ENCODE measurements at places on chromosomes 4 and X.

DNA sequence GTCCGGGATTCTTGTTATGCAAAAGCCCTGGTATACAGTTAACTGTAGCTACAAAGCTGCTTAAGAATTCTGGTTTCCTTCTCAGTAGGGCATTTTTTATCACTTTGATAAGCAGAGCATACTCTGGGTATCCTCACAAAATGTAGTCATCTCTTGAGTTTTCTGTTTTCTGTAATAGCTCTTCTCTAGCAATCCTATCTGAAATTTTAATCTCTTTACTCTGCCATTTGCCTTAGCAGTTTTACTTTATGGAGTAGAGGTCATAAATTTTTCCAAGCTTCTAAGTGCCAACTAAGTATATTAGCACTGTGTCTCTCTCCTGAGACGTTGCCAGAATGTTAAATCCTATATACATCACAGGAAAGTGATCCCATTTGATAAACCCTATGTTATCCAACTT, 28.0 kb upstream of the BANK1 start:
- DNase-seq = no peak

DNA sequence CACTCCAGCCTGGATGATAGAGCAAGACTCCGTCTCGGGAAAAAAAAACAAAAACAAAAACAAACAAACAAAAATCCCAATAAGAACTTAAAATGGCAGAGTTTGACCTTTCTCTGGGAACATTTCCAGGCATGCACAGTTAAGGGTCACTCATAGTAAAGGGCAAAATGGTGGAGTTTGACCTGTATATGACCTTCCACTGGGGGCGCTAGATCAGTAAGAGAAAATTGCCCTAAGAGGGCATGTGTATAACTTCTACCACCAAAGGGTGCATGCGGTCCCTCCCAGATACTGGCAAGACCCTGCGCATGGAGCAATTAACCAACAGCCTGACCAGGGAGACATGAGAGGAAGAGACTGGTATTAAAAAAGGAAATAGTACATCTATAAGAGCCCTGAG, 177.2 kb downstream of the MOSPD2 start:
- no peak for DNase-seq

- no peak for DNase-seq
These were observed 74.2 kb downstream of the LIMCH1 start for GRCh38 chr4:41611881-41612871.

GRCh38 chr4:111234939-111235338, 612.1 kb upstream of the PITX2 start:
- no peak for DNase-seq

- DNase-seq = no peak
These were observed 412.1 kb downstream of the ADAM29 start for GRCh38 chr4:175330236-175330635.

GRCh38 chr4:127558489-127559407, 74.0 kb upstream of the INTU start:
- no peak for DNase-seq

GRCh38 chrX:102684772-102685520, 27.3 kb upstream of the GPRASP2 start:
- DNase-seq = no peak

DNA sequence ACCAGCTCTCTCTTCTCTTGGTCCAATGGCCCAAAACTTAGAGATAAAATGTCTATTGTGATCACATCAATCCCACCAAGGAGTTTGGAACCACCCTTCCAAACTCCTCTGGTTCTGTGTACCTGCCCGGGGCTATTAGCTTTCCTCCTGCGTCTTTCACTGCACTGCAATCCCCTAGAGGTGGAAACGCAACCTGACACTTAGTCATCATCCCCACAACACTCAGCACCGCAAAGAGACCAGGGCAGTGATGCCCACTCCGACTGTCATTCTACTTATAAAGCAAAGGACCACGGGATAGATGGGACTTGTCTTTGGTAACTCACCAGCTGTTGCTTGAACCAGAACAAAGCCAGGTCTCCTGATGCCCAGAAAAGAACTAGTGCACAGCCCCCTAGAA, 22.0 kb downstream of the AFAP1 start:
- DNase-seq = no peak

DNA sequence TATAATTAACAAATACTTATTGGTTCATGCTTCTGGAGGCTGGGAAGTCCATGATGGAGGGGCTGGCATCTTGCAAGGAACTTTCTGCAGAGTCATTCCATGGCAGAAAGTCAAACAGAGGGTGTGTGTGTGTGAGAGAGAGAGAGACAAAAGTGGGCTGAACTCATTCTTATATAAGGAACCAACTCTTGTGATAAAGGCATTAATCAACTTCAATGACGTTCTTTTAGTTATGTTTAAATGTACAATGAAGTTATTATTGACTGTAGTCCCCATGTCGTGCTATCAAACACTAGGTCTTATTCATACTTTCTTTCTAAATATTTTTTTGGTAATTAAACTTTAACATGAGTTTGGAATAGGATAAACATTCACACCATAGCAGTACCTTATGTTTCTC, 1408.8 kb downstream of the STIM2 start:
- DNase-seq = no peak

- no peak for DNase-seq
These were observed 136.8 kb upstream of the SLC4A4 start for GRCh38 chr4:71201817-71202576.

DNA sequence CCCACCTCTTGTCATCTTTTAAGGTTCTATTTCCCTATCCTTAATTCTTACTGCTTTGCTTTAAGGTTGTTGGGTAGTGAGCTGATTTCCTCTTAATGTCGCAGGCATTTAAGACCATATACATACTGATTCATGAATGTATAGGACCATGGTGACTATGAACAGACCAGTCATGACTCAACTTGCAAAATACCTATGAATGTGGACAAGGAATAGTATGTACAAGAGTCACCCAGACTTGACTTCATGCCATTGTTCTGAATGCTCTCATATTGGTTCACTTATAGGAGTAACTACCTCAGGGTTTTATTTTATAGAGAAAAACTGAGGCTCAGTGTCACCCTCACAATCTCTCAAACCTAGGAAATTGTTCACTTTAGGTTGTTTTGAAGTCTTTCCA, 44.3 kb downstream of the CCNG2 start:
- no peak for DNase-seq

GRCh38 chrX:9816084-9816700, 30.0 kb downstream of the SHROOM2 start:
- no peak for DNase-seq

GRCh38 chrX:132292793-132293192, 73.5 kb upstream of the RAP2C start:
- peak; percentile 43 for DNase-seq

GRCh38 chr4:20480165-20480947, 219.9 kb upstream of the PACRGL start:
- DNase-seq = no peak

- peak; percentile 28 for DNase-seq
These were observed 89.6 kb upstream of the PRPS2 start for GRCh38 chrX:12701628-12702027.

GRCh38 chr4:2172627-2173231, 69.2 kb downstream of the HAUS3 start:
- no peak for DNase-seq

DNA sequence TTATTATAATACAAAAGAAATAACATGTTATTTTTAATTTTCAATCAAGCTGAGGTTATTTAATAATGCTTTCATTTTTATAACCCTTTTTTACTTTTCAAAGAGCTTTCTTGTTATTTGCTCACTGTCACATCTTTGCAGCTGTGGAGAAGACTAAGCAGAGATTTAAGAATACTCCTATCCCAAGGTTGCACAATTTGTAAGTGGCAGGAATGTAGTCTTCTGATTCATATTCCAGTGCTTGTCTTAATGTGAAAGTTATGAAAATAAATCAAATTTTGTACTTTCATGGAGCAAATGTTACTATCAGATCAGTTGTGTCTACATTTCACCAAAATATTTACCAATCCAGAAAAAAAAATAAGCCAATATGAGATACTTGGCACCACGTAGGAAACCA, 86.6 kb downstream of the DDIT4L start:
- no peak for DNase-seq

- no peak for DNase-seq
These were observed 5.8 kb downstream of the CFAP99 start for GRCh38 chr4:2424581-2424980.

DNA sequence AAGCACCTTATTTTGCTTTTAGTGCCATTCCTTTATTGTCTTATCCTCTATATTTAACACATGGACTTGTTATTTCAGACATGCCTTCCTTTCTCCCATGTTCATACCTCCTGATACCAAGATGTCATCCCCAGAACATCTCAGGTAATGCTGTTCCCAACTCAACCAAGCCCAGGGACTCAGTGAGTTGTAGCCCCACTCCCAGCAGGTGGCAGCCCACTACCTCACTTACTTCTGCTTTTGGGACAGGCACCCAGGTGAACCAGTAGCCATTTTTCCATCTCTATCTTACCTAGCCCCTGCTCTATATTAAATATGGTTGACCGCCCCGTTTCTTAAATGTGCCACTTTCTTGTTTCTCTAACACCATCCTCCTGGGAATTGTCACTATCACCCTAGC, 199.0 kb downstream of the DCHS2 start:
- DNase-seq = no peak

DNA sequence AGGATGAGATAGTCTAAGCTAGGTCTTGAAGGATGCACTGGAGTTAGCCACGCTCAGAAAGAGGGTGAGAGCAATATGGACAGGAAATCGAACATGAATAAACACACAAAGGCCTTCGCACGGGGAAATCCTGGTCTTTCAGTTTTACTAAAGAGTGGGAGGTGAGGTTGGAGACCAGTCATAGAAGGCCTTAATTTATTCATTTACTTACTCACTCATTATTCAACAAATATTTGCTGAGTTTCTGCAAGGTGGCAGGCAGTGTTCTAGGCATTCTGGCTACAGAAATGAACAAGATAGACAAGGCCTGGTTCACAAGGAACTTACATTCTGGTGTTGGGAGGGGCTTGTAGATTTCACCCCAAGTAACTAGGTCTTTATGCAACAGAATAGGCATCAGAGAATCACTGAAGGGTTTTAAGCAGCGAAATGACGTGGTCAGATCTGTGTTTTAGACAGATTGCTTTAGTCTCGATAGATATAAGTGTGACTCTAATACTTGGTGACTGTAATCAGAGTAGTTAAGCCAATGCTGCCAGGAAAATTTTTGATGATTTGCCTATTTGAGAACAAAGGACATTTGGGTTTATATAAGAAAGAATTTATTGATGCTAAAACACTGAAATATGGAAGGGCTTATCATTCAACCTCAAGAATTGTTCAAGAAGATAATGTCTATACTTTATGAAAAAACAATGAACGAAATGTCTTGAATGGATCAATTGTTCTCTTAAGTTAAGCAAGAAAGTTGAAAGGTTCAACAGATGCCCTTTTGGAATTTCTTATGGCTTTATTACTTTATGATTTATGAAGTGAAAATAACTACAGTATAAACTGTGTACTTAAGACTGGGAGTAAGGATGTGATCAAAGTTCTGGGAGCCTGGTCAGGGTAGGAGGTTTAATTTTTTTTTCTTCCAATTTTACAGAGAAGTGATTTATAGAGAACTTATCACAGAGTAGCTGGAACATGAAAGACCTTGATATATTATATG, 184.4 kb upstream of the CASK start:
- DNase-seq = no peak

DNA sequence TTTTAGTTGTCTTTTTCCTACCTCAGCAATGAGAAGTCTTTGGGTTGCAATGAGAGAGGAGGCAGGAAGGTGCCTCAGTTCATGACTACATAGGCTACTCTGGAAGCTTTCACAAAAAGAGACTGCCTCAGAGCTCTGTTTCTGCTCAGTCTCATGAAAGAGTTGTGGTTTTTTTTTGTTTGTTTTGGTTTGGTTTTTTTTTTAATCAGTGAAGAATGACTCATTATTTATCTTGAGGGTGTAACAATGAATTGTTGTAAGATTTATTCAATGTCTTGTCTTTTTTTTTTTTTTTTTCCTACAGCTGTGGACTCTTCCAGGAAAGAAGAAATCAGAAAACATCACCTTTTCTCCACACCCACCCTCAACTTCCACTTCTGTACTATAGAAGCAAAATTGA, 67.5 kb upstream of the CXCL13 start:
- no peak for DNase-seq

Measured in inflammatory macrophage treated with lipopolysaccharide for 4 hours (primary cell).